ENCODE measurements at places on chromosomes 7 and 10.

- no peak for DNase-seq
Observed at GRCh38 chr10:131195116-131195515, 116.4 kb downstream of the TCERG1L start.

GRCh38 chr7:156015237-156016020, 203.2 kb upstream of the SHH start:
- DNase-seq, result no peak

DNA sequence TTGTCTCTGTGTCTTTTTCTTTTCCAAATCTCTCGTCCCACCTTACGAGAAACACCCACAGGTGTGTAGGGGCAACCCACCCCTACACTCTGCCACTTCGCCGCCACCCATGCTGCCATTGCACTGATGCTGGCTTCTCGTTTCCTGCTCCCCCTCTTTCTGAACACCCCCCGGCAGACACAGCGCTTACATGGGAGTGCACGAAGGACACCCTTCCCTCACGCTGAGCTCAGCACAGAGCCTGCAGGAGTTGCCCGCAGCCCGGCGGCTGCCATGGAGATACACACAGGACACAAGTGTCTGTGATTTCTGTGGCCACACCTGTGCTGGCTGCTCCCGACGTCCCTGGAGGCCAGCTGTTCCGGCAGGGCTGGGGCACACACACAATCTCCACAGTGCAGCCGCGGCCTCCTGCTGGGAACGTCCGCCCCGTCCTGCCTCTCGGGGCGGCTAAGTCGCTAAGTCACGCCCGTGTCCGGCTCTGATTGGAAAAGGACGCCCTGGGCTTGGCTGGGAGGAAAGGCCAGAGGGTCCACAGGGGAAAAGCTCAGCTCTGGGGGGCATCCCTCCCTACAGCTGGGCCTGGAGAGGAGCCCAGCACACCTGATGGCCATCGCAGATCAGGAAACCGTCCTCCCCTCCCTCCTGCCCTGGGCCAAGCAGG, 349.8 kb downstream of the PTPRN2 start:
- no peak for DNase-seq

GRCh38 chr10:121080281-121080891, 229.2 kb downstream of the WDR11 start:
- no peak for DNase-seq

GRCh38 chr7:41206267-41206666, 496.6 kb downstream of the INHBA start:
- DNase-seq, result no peak

DNA sequence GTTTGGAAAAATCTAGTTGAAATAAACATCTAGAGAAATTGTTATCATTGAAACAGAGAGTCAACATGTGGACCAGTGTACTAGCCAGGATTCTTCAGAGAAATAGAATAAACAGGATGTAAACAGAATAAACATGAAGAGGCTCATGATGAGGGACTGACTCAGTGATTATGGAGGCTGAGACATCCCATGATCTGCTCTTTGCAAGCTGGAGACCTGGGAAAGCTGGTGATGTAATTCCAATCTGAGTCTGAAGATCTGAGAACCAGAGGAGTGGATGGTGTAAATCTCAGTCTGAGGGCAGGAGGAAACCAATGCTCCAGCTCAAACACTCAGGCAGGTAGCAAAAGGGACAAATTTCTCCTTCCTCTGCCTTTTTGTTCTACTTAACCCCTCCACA, 62.9 kb upstream of the FAM180A start:
- DNase-seq, result no peak

DNA sequence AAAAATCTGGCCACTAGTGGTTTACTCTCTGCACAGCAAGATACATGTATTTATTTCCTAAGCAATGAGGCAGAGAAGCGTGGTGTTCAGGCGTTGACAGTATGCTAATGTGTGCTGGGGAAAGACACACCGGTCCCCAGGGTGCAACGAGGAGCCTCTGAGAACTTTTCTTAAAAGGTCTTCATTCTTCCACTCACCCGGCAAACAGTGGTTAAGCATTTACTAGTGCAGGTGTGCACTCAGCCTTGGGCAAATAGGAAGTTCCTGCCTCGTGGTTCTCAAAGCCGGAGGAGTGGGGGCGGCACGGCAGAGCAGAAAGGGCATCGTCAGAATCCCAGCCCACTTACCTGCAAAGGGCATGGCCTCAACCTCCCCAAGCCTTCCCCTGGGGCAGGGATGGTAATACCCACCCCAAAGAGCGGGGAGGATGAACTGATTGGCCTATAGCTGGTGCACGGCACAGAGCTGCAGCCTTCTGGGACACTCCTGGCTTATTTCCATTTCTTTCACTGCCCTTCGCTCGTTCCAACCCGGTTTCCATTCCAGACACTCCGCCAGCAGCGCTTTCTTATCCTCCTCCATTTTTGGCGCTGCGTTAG, 184.3 kb upstream of the CTBP2 start:
- no peak for DNase-seq

- DNase-seq, result no peak
Observed at GRCh38 chr7:81745637-81746036, 24.2 kb downstream of the HGF start.

DNA sequence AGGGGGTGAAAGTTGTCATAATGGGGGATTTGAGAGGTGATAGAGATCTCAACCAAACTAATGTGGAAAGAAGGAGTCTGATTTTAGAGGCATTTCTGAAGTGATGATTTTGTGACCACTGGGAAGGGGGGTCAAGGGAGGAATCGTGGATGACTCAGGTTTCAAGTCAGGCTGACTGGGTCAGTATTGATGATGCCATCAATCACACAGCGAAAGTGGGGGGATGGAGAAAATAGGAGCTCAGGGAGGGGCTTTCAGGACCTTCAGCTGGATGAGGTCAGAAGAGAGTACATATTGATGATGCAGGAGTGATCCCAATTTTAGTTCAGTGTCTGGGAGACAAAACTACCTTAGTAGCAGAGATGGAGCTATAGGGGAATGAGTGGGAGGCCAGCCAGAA, 681.2 kb upstream of the GALNT17 start:
- DNase-seq, result no peak

GRCh38 chr10:124742413-124743190, 1.6 kb downstream of the FAM53B start:
- DNase-seq, result peak; percentile 86

DNA sequence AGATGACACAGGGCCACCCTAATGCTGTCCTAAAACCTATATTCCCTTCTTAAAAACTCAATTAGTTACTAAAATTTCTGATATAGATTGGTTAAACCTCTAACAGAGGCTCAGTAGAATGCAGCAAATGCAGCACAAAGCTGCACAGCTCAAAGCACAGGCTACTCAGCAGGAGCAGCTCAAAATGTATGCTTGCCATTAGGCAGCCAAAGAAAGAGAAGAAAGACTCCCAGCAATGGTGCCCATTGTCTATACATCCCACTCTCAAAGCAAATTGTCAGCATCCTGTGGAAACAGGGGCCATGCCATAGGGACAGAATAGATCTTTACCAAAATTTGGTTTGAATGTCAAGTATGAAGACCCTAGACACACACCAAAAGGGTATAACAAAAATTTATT, 73.5 kb downstream of the TFPI2 start:
- no peak for DNase-seq

- no peak for DNase-seq
Observed at GRCh38 chr10:71957546-71958275, 6.5 kb upstream of the CHST3 start.

- DNase-seq, result no peak
Observed at GRCh38 chr7:144445590-144445989, 42.1 kb upstream of the NOBOX start.

DNA sequence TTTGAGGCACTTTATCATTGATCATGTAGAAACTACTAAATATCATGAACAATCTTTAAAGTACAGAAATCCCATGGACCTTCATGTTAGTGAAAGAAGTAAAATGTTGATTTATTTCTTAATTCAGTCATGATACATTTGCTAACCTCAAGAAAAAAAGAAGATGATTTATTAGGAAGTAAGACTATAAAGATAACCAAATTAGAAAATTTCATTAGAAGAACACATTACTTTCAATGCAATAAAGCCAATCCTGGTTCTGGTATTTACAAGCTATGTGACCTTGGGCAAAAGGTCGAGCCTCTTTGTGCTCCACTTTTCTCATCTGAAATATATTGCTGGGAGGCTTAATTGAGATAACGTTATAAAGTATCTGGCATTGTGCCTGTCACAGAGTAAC, 365.0 kb downstream of the KIF20B start:
- DNase-seq, result no peak

GRCh38 chr7:21480693-21481403, 53.0 kb downstream of the SP4 start:
- DNase-seq, result no peak

GRCh38 chr7:133794479-133794878, 332.7 kb upstream of the LRGUK start:
- no peak for DNase-seq

- no peak for DNase-seq
Observed at GRCh38 chr7:132515181-132515580, 61.1 kb downstream of the PLXNA4 start.

- no peak for DNase-seq
Observed at GRCh38 chr7:158590181-158590530, 2.5 kb upstream of the PTPRN2 start.

DNA sequence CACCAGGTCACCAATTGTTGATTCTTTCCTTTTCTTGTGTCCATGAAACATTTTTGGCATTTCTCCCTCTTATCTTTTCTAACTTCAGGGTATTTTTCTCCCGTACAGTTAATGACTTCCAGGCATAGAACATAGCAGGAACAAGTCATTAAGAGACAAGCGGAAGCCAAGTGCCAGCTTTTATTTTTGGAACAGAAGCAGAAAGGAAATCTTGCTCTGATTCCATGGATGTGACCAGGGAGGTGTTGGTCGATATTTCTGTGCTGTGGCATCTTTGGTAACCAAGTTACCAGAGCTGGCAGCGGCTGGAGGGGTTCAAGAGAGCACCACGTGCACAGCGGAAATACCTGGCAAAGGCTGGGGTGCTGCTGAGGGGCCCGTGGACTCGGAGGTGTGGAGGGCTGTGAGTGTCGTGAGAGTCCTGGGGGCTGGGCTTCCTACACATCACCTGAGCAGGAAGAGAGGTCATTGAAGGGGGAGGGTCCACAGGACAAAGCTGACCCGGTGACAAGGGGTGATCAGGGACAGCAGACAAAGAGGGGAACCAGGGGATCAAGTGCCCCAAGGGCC, 1.8 kb downstream of the LLCFC1 start:
- no peak for DNase-seq

GRCh38 chr7:46386428-46387399, 465.6 kb upstream of the IGFBP3 start:
- DNase-seq, result no peak

- no peak for DNase-seq
Observed at GRCh38 chr7:128934361-128935341, 3.1 kb upstream of the IRF5 start.

DNA sequence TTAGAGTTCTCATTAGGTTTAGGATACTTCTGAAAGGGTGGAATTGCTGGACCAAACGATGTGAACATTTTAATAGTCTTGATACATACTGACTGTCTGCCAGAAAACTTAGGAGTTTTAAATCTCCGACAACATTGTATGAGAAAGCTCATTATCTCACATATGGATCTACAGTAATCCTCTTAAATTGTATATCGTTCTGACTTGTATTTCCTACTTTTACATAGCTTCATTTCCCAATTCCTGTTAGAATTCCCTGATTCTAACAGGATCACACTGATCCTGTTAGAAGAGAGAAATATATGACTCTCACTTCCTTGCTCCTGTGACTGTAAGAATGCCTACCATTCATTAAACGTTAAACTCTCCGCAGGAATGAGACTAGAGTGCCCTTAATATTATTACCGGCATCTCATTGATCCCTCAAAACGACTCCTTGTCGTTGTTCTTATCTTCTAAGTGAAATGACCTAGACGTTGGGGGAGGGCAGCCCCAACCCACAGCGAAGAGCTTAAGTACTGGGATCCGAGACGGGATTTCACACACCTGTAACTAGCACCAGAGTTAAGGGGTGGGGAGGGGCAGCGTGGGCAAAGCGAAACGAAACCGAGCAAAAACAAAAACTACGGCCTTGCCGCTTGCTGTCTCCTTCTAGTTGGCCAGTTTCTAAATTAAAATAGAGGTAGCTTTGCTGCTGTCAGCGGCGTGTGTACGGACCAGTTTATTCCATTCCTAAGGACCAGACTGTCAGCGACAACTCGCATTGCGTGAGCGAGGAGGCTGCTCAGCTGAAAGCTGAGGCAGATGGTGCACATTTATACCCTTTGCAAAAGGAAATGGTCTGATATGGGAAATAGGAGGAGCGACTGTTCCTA, 678 bp upstream of the TMEM106B start:
- no peak for DNase-seq

GRCh38 chr10:129279446-129280154, 187.4 kb upstream of the MGMT start:
- no peak for DNase-seq
